ENCODE measurements at places on chromosomes 1 and 21.

DNA sequence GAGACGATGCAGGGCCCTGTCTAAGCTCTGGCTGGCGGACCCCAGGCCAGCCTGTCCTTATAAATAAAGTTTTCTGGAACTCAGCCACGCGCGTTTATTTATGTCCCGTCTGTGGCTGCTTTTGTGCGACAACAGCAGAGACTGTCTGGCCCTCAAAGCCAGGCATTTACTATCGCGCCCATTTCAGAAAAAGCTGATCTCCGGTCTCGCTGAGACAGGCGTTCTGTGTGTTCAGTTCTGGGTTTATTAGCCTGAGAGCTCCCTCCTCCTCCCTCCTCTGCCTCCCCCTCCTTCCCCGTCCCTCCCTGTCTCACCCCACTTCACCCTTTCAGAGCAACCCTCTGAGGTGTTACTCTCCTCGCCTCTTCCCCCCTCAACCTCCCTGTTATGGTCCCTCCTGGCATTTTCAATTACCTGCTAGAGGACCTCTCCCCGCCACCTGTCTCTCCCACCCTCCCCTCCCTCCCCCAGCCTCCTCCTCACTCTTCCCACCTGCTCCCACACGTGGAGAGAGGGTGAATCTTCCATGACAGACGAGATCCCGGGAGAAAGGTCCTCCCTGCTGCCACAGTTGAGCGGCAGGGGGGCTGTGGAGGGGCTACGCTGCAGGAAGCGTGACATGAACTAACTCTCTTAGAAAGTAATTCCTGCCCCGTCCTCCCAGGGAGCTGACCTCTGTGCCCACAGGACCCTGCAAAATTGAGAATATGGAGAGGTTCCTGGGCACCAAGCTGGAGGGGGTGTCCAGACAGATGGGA lies 59.9 kb downstream of the SPSB1 start:
- DNase-seq = no peak

GRCh38 chr1:47990286-47990685 lies 6.9 kb downstream of the TRABD2B start:
- DNase-seq = no peak

DNA sequence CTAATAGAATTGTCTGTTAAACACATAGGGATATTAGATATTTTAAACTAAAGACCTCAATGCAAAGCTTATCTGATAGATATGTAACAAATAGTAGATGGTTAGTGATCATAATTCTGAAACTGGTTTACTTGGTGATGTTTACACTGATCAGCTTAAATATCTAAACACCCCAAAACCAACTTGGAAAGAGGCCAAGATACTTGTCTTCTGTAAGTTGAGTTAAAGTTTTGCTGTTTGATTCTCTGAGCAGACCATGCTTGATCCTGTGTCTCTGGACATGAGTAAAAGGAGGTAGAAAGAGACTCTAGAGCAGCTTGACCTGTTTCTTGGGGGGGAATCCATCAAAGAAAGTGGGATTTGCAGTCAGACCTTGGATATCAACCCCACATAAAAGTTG lies 107.5 kb downstream of the NEK7 start:
- DNase-seq = no peak

- peak; percentile 93 for DNase-seq
These were observed at the start of gene ZNF436 for GRCh38 chr1:23369335-23370013. Gene ZNF436, minus strand, starts transcription at chr1:23369836. Its CDS starts 1,831 bp downstream, at chr1:23368005.

GRCh38 chr1:225454733-225455132 lies 26.9 kb upstream of the LBR start:
- DNase-seq = peak; percentile 73

DNA sequence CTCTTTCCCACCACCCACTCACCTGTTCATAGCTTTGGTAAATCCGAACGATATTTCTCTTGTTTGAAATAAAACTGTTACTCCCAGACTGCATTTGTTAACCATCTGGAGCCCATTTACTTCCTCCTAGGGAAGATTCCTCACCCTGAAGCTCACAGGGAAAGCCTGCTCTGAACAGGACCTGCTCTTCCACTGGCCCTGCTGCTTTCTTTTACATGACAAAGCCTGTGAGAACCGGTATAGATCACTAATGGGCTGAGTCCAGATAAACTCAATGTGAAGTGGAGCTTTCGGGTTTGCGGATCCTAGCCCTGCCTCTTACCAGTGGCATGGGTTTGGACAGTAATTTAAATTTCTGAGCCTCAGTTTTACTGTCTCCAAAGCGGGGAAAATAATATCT lies 45.2 kb downstream of the FAM163A start:
- no peak for DNase-seq

DNA sequence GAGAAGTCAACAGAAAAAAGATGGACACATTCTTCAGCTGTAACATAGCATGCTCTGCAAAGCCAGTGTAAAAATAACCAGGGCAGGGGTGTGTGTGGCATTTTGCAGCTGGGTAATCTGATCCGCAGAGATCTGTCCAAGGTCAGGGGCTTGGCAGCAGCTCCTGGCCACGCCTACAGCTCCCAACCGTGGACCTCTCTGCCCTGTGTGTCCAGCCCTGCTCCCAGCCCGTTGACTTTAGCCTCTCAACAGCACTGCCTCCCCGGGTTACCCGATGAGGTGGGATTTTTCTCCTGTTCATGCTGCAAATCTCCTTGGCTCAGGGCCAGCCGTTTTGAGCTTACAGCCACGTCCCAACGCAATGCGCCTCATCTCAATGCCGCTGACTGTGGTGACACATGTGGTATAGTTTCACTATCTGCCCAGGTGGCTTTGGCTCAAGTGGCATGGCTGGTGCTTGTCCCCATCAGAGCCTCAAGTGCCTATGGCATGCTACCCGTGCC lies 68.1 kb downstream of the VWA5B1 start:
- DNase-seq = no peak

DNA sequence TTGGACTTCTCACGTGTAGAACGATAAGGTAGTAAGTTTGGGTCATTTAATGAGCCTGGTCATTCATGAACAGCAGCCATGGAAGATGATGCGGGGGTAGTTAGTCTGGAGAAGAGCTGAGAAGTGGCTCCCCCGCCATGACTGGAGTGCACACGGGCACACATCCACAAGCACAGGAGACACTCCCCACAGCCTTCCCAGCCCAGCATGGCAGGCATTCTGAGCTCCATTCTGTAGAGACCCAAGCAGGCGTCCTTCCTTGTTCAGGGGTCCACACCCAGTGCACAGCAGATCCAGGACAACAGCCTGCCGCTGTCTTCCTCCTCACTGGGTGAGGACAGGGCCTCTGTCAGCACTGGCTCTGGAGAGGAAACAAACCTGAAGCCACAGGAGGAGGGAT lies 57.0 kb downstream of the SCCPDH start:
- DNase-seq = no peak
